ENCODE measurements at places on chromosomes 11 and 22.

GRCh38 chr22:32910429-32910772 lies 108.9 kb downstream of the TIMP3 start:
- no peak for DNase-seq

DNA sequence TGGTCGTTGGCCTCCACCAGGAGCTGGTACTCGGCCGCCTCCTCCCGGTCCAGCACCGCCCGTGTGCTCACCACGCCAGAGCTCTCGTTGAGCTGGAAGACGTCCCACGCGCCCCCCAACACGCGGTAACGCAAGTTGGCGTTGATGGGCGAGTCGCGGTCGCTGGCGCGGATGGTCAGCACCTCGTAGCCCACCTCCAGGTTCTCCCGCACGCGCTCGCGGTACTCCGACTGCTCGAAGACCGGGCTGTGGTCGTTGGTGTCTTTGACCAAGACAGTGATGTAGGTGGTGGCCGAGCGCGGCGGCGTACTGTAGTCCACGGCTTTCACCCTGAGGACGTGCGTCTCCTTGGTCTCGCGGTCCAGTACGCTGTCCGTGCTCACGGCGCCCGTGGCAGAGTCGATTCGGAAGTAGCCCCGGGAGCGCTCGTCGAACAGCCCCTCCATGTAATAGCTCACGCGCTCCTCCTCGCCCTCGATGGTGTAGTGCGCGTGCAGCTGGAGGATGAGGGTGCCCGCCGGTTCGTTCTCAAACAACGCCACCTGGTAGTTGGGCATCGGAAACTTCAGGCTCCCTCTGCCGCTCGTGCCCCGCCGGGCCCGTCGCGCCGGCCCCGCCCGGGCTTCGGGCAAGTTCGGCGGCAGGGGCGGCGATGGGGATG lies 1.4 kb downstream of the CELSR1 start:
- no peak for DNase-seq

GRCh38 chr11:1295086-1295485 lies 14.3 kb downstream of the TOLLIP start:
- DNase-seq: no peak

GRCh38 chr22:37019309-37020191 lies at the start of the genes MPST and TST:
TSS of gene MPST (plus strand) at chr22:37019742. CDS start at chr22:37019837, 95 bp downstream.
TSS of gene TST (minus strand) at chr22:37019447. CDS start at chr22:37018732, 715 bp downstream.
- DNase-seq: no peak

DNA sequence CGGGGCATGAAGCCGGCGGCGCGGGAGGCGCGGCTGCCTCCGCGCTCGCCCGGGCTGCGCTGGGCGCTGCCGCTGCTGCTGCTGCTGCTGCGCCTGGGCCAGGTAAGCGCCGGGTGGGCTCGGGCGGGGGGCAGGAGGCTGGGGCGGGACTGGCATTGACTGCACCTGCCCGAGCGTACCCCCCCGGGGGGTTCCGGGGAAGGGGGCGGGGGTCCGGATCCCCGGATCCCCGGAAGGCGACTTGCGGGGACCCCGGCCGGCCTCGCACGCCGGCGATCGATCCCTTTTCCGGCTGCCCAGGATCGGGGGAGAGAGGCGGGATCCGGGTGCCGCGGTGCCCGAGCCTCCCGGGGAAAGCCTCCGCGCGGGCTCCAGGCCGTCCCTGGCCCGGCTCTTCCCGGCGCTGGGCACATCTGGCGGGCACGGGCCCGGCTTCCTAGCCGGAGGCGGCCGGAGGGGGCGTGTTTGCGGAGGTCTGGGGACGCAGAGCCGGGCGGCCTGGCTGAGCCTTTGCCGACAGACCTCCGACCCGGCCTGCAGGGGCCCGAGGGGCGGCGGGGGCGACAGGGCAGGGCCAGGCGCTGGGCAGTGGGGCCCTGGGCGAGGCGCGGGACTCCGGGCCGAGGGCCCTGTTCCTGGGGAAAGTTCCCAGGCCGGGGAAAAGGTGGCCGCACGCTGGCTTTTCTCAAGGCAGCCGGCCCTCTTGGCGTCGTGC lies 705 bp downstream of the PTPRJ start:
- no peak for DNase-seq

DNA sequence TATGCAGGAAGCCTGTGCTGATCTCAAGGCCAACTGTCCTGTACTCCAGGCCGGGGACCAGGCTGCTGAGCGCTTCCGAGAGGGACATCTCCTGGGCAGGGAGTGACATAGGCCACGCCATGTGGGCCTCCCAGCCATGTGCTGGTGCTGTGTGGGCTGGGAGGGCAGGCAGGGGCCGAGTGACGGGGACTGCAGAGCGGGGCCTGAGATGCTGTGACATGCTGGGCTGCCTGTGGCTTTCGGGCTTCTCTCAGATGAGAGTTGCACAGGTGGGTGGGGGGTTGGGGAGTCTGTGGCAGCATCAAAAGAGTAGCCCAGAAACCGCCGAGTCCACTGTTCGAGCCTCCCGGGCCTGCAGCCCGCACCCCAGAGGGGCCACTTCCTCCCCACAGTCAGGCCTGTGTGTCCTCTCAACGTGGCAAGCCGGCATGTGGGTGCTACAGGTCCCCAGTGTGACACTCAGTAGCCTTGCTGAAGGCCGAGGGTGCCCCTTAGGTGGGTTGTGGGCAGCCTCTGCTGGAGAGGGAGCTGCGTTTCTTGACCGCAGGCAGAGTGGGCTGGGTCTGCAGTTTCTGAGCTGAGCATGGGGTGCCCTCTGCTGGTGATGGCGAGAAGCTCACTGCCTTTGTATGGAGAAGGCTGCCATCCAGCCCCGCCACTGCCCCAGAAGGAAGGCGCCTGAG lies 101.2 kb downstream of the BCR start:
- peak; percentile 77 for DNase-seq

- DNase-seq: no peak
These were observed 456 bp upstream of the SPI1 start for GRCh38 chr11:47378836-47379170.

Measured in activated T-cell treated with anti-CD3 and anti-CD28 coated beads for 4 hours (primary cell).